ENCODE measurements at places on chromosomes 11 and 22.
A peak's percentile ranks its signal among the peaks of the same experiment; 100 is the strongest.

GRCh38 chr11:118902336-118903203 lies 18.9 kb downstream of the CXCR5 start:
- DNase-seq, result no peak

- peak; percentile 76 for DNase-seq
These were observed at the start of gene RAPSN for GRCh38 chr11:47448566-47449427. RAPSN (minus strand) TSS chr11:47449136; CDS start chr11:47448964, 172 bp downstream.

DNA sequence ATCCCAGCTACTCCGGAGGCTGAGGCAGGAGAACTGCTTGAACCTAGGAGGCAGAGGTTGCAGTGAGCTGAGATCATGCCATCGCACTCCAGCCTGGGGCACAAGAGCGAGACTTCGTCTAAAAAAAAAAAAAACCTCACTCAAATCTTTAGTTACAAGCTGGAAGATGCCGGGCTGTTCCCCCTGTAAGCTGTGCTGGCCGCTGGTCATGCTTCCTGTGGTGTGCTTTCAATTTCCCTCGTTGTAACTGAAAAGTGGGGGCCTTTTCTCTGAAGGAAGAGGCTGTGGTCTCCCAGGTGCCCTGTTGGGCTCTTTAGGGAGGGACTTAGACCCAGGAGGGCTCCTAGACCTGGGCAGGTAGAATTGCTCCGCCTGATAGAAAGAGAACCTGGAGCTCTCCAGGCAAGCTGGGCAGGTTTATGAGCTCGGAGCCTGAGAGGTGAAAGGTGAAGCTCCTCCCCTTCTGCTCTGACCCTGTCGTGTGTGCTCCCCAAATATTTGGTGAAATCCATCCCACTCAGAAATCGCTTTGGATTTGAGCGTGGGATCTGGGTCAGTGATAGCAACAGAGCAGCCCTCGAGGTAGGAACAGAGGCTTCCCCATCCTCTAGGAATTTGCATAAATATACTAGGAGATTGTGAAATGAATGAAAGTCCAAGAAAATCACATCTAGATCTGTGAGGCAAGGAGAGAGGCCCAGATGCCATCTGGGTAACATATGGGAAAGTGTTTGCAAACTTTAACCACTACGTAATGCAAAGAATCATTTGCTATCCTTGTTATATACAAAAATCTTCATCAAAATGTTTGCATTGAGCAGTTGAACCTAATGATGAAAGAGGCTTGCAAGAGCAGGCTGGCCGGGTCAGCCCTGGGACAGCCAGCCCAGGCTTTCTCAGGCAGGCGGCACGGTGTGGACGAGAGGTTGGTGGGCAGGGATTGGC lies 154.3 kb downstream of the FBXO7 start:
- DNase-seq, result no peak

GRCh38 chr11:723120-723883 lies 17.3 kb downstream of the EPS8L2 start:
- no peak for DNase-seq

- DNase-seq, result peak; percentile 30
These were observed 77.6 kb downstream of the PLEKHA7 start for GRCh38 chr11:16936643-16937042.

All from pancreas (tissue), 10 donors.